ENCODE measurements at places on chromosomes 4 and X.

DNA sequence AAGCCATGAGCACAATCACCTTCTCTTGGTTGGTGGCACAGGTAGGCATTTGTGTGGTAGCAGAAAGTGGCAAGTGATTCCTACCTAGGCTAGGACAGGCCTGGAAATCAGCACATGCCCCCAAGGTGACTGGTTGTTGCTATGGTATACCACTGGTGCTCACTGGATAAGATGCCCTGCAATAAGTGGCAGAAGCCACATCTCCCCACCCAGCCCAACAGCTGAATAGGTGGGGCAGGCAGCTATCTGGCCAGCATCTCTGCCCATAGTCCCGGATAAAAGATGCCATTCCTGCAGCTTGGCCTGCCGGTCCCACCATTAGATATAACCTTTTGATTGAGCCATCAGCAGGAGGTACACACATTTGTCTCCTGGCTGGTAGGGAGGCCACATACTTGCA is 21.1 kb downstream of the AMER1 start:
- no peak for DNase-seq

DNA sequence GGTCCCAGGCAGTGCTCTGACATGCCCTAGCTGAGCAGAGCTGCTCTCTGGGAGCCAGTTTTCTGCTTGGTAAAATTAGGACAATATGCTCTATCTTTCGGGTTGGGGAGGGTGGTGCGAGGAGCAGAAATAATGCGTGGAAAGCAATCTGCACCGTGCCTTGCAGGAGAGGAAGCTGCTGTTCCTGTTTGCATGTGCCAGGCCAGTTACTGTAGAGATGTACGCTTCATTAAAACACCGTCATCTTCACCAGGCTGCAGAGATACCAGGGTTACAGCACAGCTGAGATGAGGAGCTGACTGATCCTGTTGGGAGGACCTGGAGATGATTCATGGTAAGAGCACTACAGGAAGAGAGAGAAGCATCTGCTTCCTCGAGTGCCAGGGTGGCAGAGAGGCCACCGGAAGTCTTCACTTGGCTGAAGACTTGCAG is 29.5 kb upstream of the IRF2 start:
- no peak for DNase-seq

DNA sequence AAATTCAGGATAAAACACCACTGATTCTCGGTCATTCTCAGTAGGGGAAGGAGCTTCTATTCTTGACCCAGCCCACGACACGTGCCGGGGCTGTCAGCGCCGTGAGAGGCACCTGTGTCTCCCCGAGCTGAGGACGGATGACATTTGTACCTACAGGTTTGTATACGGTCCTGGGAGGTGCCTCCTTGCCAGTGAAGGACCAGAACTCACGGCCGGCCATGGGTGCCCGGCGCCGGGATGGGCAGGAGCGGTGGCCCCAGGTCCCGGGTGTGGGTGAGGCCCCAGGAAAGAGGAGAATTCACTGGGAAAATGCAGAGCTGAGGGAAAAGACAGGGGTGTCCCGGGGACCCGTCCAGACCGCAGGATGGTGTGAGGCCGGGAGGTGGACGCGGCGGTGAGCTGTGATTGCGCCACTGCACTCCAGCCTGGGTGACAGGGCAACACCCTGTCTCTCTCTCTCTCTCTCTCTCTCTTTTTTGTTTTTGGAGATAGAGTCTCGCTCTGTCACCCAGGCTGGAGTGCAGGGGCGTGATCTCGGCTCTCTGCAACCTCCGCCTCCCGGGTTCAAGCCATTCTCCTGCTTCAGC is 48.9 kb upstream of the PPP2R3B start:
- no peak for DNase-seq

DNA sequence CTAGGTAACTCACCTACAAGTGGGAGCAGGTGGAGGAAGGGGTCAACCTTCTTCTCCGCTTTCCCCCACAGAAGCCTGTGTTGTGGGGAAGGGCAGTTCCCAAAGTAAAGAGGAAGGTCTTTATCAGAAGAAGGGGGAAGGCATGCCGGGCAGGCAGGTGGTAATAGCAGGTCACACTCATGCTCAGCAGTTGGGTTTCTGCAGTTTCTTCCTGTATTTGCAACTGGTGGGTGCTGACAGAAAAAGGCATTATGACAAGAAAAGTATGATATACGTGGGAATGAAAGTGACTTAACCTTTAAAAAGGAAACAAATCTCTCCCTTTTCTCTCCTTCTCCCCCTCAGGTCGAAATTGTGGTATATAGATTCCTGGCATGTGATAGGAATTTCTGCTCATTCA is 3.7 kb downstream of the MTMR1 start:
- no peak for DNase-seq

- DNase-seq: no peak
Observed at GRCh38 chr4:122053186-122053585, 98.9 kb upstream of the BLTP1 start.

DNA sequence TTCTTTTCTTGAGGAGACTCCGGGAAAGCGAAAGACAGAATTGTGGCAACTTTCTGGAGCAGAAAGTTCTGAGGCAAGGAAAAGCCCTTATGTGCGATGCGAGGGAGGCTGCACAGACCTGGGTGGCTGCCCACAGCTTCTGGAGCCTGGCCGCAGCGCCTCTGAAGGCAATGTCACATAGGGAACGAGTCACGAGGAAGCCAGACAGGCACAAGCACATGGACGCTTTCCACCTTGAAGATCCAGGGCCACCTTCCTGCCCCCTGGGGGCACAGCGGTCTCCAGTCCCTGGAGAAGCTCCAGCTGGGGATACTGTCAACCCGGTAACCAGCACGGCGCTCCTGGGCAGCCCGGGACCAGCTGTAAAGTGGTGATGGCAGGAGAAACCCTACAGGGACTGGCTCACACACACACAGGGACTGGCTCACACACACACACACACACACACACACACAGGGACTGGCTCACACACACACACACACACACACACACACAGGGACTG is 69.8 kb downstream of the MTNR1A start:
- no peak for DNase-seq

- DNase-seq: no peak
Observed at GRCh38 chr4:168540086-168540485, 43.2 kb downstream of the PALLD start.

- DNase-seq: no peak
Observed at GRCh38 chrX:11438767-11439166, 145.6 kb downstream of the AMELX start.

DNA sequence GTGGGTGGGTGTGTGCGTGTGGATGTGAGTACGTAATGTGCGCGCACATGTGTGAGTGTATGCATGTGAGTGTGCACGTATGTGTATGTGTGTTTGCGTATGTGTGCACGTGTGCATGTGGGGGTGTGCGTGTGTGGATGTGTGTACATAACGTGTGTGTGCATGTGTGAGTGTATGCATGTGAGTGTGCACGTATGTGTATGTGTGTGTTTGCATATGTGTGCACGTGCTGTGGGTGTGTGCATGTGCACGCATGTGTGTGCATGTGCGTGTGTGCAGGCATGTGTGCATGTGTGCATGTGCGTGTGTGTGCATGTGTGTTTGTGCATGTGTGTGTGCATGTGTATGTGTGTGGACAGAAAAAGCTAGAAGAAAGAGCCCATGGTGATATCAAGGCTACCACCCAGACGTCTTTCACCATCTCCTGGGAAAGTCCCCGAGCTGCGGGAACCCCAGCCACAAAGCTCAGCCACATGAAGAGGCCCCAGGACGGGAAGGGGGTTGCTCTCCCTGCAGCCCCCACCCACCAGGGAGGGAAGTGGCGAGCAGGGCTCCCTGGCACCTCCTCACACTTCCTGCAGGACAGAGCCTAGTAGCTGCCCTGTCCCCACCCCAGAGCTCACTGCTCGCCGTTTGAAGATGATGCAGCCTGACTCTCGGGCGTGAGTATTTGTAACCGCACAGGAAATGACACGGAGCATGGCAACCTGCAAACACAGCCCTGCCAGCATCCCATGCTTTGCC is 108.3 kb downstream of the DCTD start:
- peak; percentile 7 for DNase-seq

DNA sequence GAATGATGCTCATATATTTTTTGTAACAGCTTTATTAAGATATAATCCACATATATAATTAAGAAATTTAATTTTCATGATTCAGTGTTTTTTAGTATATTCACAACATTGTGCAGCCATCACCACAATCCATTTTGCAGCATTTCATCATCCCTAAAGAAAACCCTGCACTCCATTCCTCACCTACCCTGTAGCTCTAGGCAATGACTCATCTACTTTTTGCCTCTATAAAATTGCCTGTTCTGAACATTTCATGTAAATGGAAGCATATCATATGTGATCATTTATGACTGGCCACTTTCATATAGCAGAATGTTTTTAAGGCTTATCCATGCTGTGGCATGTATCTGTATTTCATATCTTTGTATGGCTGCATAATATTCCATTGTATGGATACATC is 339.9 kb downstream of the MAPK10 start:
- DNase-seq: no peak

- no peak for DNase-seq
Observed at GRCh38 chr4:141541851-141542250, 94.5 kb upstream of the IL15 start.

GRCh38 chr4:15148199-15148598 is 145.9 kb downstream of the CPEB2 start:
- no peak for DNase-seq

DNA sequence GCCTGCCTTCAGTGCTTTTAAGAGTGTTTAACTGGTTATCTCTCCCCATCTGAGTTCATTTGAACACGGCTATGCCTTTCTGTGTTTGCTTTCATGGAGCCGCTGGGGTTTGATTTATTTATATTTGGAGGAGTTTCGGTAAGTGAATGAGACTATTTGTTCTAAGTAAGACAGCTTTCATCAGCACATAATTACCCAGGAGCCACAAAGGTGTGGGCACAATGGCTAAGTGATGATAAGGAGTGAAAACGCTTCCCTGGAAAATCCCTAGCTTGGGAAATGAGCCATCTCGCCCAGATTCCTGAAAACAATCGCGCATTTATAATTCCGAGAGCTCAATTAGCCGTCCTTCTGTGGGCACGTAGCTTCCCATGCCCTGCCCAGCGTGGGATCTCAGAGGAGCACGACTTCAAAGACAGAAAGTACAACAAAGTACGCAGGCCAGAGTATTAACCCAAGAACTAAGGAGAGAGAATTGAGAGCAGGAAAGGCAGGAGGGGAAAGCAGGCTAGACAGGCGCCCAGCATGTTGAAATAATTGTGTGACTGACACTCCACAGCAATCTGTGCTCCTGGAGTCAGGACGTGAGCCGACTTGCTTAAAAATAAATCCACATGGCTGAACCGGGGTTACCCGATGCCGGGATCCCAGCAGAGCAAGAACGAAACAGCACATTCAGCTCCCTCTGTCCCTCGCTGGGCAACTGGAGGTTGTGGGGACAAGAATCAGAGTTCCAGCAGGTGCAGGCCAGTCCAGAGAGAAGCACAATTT is 99.0 kb downstream of the DHRSX start:
- no peak for DNase-seq

GRCh38 chr4:7298619-7299009 is 106.3 kb downstream of the SORCS2 start:
- DNase-seq: no peak

GRCh38 chrX:12118134-12118533 is 20.1 kb upstream of the FRMPD4 start:
- no peak for DNase-seq

- DNase-seq: no peak
Observed at GRCh38 chr4:144655491-144655890, 9.5 kb downstream of the HHIP start.

GRCh38 chr4:147846318-147847155 is 114.6 kb downstream of the ARHGAP10 start:
- DNase-seq: no peak

DNA sequence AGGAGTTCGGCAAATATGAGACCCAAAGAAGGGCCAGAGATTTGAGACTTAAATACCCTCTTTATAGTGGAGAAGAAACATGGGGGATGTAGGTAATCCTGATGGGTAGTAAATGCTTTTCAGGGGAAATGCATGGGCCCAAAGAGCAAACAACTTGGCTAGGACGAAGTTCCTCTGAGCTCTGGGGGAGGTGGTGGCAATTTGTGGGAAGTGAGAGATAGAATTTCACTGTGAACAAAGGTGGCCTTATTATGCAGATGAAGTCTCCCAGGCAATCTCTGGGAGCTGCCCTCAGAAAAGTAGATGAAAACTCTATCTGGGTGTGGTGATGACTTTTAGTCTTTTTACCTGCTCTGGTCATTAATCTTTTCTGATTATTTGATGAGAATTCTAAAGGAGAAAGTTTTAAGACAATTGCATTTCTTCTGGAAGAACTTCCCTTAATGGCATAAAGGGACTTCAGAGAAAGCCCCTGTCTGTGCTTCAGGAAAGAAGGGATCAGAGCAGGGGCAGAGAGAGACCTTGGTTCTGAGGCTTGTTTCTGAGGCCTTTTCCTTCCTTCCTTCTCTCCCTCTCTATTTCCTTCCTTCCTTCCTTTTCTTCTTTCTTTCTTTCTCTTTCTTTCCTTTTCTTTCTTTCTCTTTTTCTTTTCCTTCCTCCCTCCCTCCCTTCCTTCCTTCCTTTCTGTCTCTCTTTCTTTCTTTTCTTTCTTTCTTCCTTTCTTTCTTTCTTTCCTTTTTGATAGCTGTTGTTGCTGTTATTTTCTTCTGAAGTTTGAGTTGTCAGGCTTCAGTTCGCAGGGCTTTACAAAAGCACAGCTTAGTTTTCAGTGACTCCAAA is 37.5 kb upstream of the MAOA start:
- DNase-seq: no peak

GRCh38 chrX:8845469-8845868 is 44.3 kb upstream of the FAM9A start:
- no peak for DNase-seq

- no peak for DNase-seq
Observed at GRCh38 chrX:118496763-118497079, 1.1 kb downstream of the DOCK11 start.

DNA sequence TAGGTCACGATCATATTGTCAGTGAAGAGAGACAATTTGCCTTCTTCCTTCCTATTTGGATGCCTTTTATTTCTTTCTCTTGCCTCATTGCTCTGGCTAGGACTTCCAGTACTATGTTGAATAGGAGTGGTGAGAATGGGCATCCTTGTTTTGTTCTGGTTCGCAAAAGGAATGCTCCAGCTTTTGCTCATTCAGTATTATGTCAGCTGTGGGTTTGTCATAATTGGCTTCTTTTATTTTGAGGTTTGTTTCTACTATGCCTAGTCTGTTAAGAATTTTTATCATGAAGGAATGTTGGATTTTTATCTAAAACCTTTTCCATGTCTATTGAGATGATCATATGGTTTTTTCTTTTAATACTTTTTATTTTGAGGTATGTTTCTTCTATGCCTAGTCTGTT is 152.3 kb upstream of the MAD2L1 start:
- DNase-seq: no peak

- DNase-seq: no peak
Observed at GRCh38 chr4:151129796-151130195, 30.4 kb downstream of the RPS3A start.

All from T follicular helper cell (primary cell).